Heart left ventricle (tissue), 16 donors: ENCODE measurements at places on chromosomes 4 and X. TPM values are rescaled to one million over a fixed set of nuclear protein-coding genes. Genes with fewer than 3 reads are reported as not detected.
A peak's percentile ranks its signal among the peaks of the same experiment; 100 is the strongest.

- DNase-seq = peak; percentile 55
Observed at GRCh38 chr4:18318682-18319388, 297.3 kb upstream of the LCORL start.

- no peak for DNase-seq
Observed at GRCh38 chr4:158903472-158904043, 134.7 kb downstream of the FNIP2 start.

Gene SORCS2
- 3.2 TPM for total RNA-seq

DNA sequence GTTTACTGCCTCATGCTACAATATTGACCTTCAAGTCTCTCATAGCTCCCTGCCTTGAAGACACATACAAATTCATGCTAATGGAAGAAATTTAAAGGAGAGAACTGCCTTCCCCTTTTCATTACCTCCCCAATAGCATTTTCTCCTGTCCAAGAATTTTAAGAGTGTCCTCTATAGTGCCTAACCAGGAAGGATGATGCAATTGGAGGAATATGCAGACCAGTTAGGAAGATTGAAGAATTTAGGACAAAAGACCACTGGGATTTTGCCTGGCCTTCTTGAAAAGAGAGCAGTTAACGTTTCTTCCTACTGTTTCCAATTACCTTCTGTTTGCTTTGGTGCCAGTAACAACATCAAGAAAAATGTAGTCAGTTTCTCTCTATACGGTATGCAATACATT is 443.9 kb downstream of the INPP4B start:
- DNase-seq = no peak

DNA sequence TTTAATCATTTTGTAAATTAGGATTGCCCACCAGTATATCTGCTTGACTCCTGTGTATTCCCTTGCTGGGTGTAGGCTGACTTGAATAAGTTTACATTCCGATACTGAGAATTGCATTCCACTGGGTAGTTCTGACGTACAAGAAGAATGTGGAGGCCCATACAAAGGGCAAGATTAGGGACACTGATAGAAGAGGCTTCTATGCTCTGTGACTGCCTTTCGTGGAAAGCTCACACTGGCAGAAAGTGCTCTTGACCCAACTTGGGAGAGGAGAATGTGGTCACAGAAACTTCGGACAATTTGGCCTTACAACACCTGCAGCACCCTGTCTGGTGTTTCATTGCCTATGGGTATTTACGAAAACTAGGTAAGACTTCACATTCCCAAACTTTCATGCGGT is 126.3 kb downstream of the RAPGEF2 start:
- DNase-seq = no peak

DNA sequence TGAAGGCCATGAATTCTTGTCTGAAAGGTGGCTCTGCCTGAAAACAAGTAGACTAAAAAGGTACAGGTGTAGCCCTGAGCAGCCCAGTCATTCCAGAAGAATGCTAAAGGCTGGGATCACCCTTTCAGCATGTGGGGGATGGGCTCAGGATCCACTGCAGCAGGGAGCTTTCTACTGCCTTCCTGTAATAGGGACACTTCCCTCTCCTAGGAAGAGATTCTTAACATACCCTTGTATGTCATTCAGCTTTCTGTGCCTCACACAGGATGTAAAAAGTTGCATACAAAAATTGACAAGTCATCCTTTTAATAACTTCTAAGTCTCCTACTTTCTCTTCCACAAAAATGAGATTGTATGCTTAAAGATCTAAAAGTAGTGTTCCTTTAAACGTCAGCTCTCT is 123.3 kb downstream of the ZNF518B start:
- no peak for DNase-seq

Gene SORBS2
- total RNA-seq = 1,443 TPM

DNA sequence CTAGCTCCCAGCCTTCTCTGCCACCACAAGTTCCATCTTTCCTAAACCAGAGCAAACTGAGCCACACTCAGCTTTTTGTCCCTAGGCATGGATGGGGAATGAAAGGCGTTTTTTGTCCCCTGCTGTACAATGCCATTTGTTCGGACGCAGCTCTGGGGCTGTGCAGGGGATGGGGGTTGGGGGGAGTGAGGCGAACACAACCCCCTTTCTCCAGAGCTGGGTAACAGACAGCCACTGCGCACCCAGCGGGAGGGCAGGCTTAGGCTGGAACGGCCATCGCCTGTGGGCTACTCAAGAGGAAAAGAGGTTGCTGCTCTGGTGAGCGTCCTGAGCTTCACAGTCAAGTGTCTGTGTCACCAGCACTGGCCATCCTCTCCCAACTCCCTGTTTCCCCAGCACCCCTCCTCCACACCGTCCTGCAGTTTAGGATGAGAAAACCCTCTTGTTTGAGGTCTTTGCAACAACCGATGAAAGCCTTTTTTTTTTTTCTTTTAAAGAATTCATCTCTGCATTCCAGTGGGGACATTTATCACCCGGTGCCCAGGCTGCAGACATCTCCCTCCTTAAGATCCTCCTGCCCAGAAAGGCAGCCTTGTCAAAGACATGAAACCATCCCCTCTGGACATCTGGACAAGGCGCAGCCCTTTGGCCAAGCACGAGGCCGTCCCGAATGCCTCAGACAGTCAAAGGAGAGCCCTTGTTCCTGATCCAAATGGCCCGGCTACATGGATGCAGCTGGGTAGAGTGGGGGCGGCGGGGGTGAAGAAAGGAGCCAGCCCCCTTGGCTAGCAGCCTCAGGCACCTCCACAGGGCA is 419.6 kb downstream of the BCOR start:
- no peak for DNase-seq

Gene ATP1B4
- total RNA-seq = 0.16 TPM
